ENCODE measurements at places on chromosomes 6 and 20.

- DNase-seq = no peak
Measured at GRCh38 chr6:33289784-33290315, 449 bp downstream of the PFDN6 start.

DNA sequence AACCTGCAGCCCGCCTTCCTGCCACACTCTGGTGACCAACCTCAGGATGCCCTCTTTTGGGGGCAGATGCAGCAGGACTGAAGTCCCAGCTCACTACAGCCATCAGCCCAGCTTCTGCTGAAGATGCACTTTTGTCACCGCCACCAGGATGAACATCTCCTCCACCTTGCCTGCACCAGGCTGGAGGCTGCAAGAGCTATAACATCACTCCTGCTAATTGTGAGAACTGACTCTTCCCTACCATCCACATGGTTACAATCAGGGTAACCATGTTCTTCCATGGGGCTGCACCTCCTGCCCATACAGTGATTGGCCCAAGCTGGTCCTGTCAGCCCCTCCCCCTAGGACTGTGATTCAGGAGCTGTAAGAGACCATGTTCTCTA lies 2.0 kb upstream of the ACTL10 start:
- DNase-seq = no peak

GRCh38 chr20:54980103-54980960 lies 504.9 kb downstream of the DOK5 start:
- no peak for DNase-seq

DNA sequence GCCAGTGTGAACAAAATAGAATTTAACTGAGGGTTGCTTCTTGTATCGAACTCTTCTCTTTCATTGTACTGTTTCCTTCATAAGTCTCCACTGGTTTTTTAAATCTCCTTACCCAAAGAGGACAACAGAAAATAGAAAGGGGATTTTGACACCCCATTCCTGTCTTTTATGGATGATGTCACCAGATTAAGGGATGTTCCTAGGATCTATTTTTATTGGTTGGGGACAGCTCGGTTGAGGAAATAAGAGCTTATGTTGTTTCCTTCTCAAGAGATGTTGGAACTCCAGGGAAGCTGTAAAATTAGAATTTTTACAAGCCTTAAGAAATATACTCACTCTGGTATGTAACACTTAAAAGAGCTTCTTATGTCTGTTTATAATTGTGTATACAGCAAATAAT lies 171.5 kb downstream of the PHF3 start:
- no peak for DNase-seq

DNA sequence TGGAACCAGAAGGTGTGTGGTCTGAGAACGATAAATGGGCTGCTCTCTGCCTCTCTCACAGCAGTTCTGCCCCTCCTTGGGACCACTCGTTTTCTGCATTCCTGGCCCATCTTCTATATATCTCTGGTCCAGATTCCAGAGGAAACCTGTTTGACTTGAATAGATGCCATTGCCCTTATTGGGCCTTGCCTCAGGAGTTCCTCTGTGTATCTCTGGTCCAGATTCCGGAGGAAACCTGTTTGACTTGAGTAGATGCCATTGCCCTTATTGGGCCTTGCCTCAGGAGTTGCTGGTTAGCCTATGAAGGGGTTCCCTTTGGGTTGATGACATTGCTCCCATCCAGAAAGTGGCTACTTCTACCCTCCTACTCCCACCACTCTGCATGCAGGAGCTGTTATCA lies 189.4 kb downstream of the SLC16A10 start:
- DNase-seq = no peak

- no peak for DNase-seq
Measured at GRCh38 chr6:95848717-95849116, 167.1 kb upstream of the FUT9 start.

DNA sequence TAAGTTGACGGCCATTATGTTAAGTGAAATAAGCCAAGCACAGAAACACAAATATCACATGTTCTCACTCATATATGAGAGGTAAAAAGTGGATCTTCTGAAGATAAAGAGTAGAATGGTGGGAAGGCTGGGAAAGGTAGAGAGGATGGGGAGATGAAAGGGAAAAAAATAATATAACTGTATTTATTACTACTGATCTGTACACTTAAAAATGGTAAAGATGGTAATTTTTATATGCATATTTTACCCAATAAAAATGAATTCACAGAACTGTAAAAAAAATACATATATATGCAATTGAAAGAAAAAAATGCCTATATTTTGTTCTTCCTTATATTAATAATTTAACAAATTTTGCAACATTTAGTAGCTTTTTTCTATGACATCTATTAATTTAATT lies 694.4 kb upstream of the MARCKS start:
- no peak for DNase-seq

- DNase-seq = no peak
Measured at GRCh38 chr6:132252113-132252512, 149.2 kb downstream of the MOXD1 start.

DNA sequence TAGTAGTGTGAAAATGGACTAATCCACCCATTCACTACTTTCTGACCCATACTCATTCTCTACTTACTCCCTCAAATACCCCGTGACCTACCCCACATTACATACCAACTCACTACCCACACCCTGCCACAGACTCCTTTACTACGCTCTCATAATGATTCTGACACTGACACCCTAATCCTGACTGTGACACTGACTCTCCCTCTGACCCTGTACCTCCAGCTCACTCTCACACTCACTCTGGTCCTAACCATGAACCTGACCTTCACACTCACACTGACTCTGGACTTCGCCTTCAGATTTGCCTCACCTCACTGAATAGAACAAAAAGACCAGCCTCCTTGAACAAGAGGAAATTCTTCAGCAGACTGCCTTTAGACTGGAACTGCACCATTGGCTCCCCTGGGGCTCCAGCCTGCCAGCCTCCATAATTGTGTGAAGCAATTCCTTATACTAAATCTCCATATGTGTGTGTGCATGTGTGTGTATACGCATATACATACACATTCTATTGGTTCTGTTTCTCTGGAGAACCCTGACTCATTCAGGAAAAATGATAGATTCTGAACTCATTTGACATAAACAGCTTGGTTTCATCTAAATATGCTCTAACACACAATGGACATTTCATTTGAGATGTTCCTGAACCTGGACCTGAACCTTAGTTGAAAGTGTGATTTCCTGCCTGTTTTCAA lies 10.5 kb upstream of the ZNF343 start:
- DNase-seq = no peak

DNA sequence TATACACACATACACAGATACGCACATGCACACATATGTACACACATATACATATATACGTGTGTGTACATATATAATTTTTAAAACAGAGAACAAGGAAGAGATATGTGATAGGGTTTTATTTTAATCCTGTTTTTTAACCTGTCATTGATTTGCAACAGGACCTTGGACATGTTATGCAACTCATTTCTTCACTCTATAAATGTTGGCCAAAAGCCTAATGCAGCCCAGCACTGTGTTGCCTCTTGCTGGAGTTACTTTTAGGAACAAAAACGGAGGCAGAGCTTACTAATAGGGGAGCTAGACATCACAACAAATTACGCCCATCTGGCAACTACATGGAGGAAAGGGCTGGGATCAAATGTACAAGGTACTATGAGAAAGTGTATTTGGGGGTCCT lies 179.9 kb upstream of the TAB2 start:
- no peak for DNase-seq

DNA sequence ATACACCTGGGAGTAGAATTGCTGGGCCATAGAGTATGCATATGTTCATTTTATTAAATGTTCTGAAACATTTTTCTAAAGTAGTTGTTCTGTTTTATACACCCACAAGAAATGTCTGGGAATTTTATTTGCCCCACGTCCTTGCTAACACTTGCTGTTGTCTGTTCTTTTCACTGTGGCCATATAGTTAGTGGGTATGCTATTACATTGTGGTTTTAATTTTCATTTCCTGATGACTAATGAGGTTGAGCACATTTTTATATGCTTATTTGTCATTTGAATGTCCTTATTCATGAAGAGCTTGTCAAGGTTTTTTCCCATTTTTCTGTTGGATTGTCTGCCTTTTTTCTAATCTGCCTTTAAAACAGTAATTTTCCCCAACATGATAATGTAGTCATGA lies 41.5 kb upstream of the TGM3 start:
- no peak for DNase-seq

DNA sequence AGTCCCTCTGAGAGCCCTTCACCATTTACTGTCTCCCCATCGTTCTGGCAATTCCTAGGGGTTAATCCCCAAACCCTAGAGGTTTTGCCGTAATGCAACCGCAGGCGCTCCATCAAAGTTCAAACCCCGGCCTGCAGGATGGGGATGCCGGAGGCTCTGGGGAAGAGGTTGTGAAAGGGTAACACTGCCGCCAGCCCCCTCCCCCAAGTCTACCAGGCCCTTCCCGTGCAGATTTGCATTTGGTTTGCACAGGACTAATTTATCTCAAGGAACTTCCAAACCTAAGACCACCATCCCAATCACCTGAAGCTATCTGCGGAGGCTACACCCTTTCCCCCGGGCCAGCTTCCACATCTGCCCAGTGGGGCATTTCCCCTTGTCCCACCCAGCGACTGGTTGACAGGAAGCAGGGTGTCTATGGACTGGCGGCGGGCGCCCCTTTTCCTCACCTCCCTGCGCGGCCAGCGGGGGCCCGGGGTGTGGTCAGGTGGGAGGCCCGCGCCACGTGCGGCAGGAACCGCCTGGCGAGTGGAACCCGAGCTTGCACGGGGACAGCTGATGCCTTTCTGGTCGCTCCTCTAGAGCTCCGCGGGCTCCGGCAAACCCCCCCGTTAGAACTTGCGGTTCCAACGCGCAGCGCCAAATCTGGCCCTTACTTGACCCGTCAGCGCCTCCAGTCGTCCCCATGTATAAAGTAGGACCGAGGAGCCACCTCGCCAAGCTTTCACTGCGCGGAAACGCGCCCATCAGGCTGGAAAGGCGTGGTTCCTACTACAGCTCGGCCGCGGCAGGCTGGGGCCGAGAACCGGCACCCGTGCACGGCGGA lies 9.4 kb upstream of the SLC4A11 start:
- no peak for DNase-seq

GRCh38 chr20:9160331-9160730 lies 91.4 kb downstream of the PLCB4 start:
- no peak for DNase-seq

- no peak for DNase-seq
Measured at GRCh38 chr6:92763274-92763584, 656.1 kb downstream of the EPHA7 start.

DNA sequence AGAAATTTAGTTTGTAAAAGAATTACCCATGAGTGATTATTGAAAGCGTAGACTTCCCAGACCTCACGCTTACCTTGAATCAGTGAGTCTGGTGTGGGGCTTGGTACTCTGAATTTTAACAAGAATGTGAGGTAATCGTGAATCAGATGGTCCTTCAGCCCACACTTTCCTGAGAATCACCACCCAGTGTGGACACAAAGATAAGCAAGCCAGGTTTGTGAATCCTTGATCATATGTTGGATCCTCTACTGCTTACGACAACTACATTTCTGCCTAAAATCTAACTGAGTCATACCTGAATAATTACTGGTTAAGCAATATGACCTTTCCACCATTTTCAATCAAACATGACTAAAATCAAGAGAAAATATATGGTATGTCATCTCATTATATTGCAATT lies 589.3 kb downstream of the TFAP2A start:
- DNase-seq = no peak

DNA sequence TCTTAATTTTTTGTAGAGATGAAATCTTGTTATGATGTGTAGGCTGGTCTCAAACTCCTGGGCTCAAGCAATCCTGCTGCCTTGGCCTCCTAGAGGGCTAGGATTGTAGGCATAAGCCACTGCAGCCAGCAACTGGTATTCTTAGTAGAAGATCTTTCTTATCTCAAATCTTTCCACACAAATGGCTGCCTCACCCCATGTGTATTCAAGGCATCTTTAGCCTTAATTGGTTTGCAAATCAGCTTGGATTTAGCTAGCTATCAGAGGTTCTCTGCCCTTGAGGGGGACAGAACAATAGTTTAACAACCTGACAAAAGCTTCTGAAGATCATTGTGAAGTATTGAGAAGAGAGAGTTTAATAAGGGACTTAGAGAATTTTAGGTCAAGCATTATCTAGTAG lies 17.9 kb upstream of the ABRACL start:
- DNase-seq = no peak
